ENCODE measurements at places on chromosomes 6 and 20.

DNA sequence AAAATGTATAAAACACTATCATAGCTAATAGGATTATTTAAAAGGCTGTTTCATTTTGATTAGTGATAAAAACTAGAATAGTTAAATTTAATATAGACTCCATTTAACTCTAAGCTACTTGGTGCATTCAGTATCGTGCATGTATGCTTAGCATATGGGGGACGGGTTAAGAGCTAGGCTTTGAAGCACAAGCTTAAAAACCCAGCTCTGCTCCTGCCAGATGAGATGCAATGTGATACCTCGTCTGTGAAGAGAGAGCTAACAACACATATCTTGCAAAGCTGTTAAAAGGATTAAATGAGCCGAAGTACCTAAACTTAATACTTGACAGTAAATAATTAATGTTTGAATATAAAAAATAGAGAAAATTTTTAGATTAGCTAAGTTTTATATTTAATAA lies 42.2 kb downstream of the DTNBP1 start:
- no peak for DNase-seq

GRCh38 chr6:124859366-124859765 lies 102.9 kb upstream of the RNF217 start:
- no peak for DNase-seq

- peak; percentile 75 for DNase-seq
Measured at GRCh38 chr6:88843040-88843439, 120.4 kb downstream of the RNGTT start.

DNA sequence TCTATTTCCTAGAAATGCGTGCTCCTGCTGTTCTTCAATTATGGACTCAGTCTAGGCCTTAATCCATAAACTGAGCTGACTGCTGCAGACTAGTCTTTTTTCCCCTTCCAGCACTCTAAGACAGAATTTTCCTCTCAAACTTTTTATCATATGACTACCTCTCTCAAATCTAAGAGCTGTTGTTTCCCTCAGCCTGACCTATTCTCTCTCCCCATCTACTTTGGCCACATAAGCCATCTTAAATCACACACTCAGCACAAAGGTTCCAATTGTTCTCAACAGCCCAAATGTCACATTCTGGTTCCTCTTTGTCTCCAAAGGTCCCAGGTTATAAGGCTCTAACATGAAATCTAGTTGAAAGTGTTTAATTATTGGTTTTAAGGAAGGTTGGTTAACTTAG lies 85.2 kb downstream of the PRSS35 start:
- no peak for DNase-seq

DNA sequence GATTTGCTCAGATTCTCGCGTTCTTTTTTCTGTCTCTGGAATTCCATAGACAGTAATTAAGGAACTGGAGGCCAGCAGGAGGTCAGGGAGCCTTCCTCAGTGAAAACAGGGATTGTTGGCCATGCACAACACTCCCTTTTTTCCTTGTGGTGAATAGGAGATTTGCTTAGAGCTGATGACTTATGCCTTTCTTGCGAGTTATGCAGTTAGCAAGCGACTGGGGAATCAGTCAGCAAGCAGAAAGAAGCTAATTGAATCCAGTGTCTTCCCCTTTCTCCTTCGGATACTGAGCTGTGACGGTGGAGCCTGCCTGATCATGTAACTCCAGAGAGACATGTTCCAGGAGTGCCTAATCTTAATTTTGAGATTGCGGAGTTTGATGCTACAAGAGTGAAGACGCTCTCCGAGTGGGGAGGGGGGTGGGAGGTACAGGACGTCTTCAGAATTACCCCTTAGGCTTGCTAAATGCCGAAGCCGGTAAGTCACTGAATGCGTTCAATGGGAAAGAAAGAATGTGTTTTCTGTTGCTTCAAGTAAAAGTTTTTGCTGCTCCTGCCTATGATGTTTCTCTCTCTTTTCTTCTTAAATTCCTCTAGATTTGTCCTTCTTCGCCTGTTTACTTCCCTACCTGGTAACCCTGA lies 165.9 kb downstream of the SASH1 start:
- DNase-seq = peak; percentile 79

DNA sequence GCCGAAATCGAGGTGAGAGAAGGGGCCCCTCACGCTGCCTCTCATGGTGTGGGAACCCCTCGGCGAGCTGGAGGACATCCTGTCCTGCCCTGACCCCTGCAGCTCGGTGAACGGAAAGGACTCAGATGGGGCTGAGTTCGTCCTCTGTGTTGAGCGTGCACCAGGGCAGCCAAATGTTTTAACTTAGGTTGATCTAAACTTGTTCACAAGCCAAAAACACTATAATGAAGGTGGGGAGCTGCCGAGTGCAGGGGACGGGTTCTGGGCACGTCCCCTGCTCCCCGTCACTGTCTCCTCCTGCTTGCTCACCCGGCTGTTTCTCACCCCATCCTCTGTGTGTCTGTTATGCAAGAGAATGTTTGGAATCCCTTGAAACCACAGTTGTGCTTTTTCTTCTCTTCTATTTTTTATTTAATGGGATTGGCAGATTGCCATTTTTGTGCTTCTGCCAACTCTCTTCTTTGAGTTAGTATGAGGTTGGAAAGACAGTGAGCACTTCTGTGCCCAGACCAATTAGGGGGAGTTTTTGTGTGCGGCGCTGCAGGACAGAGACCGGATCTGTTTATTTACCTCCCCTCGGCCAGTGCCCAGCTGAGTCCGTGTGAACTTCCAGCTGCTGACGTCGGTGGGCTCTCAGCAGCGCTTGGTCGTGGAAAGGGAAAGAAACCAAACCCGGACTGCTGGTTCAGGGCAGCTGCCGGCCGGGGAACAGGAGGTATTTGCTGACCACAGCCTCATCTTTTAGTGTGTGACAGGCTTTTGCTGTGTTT lies 158.1 kb downstream of the DTNBP1 start:
- DNase-seq = peak; percentile 96

- DNase-seq = no peak
Measured at GRCh38 chr6:125274935-125275334, 26.8 kb downstream of the HDDC2 start.

All from iris pigment epithelial cell (primary cell).